Activated CD8-positive, alpha-beta memory T cell treated with anti-CD3 and anti-CD28 coated beads for 4 hours (primary cell): ENCODE measurements at places on chromosomes 3 and 15.

DNA sequence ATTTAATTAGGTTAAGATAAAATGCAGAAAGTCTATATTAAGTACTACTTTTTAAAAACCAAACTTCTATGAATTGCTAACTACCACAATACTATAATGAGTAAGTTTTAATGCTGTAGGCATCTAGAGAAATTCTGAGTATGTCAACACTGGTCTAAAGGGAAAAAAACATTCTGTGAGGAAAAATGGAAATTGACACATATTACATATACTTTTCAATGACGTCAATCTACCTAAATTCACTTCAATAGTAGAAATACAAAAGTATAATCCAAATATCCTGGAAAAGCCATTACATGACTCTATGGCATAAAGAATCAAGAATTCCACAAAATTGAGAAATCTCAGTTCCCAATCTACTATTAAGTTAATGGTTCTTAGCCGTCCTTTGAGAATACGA lies 2.2 kb downstream of the SECISBP2L start:
- no peak for DNase-seq

DNA sequence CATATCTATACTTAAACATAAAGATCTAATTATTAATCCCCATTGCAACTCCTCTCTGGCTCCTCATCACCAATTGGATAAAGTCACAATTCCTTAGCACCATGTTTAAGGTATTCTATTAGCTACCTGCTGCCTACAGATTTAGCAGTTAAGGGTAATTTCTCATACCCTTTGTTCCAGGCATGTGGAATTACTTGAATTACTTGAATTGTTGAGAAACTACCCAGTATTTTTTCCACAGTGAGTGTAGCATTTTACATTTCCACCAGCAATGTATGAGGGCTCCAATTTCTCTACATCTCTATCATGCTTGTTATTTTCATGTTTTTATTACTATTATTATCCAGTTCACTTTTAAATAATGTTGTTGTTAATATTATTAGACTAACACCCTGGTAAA lies 86.4 kb downstream of the P2RY1 start:
- DNase-seq, result no peak

GRCh38 chr3:125317761-125318160 lies 57.4 kb downstream of the ZNF148 start:
- DNase-seq, result no peak

GRCh38 chr3:48656061-48656840 lies 6.4 kb downstream of the CELSR3 start:
- DNase-seq, result peak; percentile 80

GRCh38 chr15:29066310-29066709 lies 180.5 kb downstream of the APBA2 start:
- no peak for DNase-seq

- no peak for DNase-seq
These were observed 90.5 kb downstream of the AQP9 start for GRCh38 chr15:58228718-58229117.

GRCh38 chr15:51129535-51130188 lies 35.0 kb upstream of the TNFAIP8L3 start:
- DNase-seq, result no peak

DNA sequence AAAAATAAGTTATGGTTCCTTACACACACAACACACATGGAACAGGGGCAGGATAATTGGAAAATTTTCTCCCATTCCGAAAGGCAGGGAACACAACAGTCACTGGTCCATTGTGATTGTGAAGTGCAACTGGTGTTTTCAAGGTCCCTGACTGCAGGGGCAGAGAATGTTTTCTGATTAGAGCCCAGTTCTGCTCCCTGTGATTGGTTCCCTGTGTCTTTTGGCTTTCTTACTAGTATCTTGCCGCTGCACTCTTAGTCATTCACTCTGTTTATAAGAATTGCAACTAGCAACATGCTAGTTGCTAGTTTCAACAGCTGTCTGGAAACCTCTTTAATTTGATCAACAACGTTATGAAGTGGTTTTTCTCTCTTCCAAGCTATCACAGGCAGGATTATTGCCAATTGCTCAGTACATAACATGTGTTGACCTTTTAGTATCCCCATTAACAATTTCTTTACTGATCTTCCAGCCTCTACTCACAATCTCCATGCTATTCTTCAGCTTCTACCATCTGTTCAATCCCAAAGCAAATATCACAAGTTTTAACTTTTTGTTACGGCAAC lies 177.5 kb downstream of the EPHA6 start:
- no peak for DNase-seq

DNA sequence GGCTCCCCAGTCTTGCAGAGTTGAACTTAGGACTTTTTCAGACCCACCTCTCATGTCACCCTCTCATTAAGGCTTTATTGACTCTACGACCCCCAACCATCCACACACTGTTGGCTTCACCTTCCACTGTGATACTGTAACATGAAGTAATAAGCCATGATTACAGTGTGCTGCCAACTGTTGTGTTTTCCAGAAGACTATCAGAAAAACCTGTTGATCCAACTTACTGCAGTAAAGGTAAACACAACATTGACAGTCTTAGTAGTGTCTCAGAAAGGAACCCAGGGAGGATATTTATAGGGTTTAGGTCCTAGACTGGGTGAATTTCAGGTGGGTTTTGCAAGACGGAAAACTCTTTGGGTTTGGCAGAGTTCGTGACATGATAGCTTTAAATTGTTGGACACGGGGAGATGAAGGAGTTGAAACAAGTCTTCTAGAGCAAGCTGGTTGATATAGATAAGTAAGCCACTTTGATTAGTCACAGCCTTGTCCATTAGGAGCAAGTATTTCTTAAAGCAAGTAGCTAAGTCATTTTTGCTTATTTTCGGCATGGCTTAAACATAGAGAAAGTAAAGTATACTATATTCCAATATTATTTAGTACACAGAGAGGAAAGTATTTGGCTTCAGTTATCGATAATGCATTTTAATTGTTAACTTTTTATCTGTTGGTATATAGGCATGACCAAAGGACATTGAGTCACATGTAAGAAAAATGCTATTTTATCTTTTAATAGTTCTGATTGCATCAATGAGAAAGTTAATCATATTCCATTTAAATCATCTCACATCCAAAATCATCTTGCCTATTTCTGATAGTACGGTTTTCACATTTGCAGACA lies 2.4 kb upstream of the COL6A5 start:
- no peak for DNase-seq

- DNase-seq, result no peak
These were observed 164.4 kb downstream of the OPA1 start for GRCh38 chr3:193757457-193757856.

DNA sequence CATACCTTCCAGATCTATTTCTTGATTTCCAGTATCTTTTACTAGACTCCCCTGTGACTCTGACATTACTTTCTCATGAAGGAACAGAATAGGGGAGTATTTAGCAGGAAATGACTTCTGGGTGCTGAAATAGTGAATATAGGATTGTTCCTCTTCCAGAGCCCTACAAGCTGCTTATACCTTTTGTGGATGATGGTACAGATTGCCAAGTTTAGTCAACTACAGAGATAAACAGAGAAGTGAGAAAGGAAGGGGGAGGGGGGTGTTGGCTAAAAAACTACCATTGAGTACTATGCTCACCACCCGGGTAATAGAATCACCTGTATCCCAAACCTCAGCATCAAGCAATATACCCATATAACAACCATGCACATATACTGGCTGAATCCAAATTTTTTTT lies 298.3 kb upstream of the GPR149 start:
- DNase-seq, result no peak

GRCh38 chr3:71723452-71724170 lies 1.6 kb downstream of the EIF4E3 start:
- no peak for DNase-seq

- no peak for DNase-seq
These were observed 34.8 kb downstream of the KLF15 start for GRCh38 chr3:126322181-126322967.

- no peak for DNase-seq
These were observed 5.6 kb downstream of the MYO1E start for GRCh38 chr15:59367022-59367451.

GRCh38 chr3:14512281-14512941 lies 27.7 kb downstream of the GRIP2 start:
- DNase-seq, result no peak

GRCh38 chr3:107128946-107129345 lies 248.3 kb upstream of the CCDC54 start:
- no peak for DNase-seq

DNA sequence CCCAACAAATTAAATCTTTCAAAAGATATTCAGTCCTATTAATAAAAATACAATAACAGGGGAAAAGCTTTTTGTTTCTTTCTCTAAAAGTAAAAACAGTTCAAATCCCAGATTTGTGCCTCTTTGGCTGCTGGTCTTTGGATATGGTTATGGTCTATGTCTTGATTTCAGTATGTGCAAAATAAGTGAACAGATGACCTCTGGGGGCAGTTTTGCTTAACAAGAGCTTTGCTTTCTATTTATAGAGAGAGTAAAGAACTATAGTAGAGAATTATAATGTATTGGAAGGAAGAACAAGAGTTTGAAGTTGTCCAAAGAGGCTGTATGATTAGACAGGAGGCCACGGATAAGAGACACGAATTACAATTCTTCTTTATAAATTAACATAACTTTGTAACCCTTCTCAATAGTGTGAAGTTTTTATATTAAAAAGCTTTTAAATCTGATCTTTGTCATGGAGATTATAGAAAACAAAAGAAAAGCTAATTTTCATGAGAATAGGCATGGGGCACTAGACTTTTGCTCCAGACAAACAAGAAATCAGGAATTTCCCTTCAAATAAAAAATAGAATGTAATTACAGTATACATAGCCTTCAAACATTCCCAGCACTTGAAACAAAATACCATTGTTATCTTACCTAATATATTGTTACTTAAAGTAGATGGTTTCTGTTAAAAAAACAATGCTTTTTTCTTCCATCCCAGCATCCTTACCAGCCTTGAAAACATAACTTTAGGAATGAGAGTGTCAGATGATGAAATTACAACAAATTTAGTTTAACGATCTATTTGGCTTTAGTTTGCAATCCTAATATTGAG lies 432.7 kb upstream of the ARHGEF26 start:
- DNase-seq, result no peak

DNA sequence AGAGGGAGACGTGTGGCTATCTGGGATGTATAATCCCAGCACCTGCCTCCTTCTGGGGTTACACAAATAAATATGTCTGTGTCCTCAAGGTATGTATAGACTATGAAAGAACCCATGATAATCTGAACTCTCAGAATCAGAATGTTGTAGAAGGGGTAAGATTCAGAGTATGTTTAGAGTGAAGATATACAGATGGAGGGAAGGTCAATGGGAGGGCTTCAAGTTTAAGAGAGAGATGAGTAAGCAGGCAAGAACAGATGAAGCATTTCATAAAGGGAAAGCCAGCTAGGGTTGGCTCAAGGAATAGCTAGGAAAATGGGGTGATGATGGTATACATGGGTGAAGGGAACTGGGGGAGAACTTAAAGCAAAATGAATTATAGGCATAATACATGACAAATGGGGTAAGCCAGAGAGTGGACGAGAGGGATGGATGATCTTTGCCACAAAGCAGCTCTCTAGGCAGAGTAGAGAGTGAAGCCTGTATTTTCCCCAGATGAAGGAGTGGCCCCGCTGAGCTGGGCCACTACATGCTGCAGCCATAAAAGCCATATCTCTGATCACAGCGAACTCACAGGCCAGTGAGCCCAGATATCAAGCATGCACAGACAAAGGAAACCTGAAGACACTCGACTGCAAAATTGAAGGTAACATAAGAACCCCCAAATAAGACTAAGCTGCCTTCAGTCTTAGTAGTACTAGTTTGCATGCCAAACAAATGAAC lies 15.9 kb upstream of the ZBTB38 start:
- no peak for DNase-seq

DNA sequence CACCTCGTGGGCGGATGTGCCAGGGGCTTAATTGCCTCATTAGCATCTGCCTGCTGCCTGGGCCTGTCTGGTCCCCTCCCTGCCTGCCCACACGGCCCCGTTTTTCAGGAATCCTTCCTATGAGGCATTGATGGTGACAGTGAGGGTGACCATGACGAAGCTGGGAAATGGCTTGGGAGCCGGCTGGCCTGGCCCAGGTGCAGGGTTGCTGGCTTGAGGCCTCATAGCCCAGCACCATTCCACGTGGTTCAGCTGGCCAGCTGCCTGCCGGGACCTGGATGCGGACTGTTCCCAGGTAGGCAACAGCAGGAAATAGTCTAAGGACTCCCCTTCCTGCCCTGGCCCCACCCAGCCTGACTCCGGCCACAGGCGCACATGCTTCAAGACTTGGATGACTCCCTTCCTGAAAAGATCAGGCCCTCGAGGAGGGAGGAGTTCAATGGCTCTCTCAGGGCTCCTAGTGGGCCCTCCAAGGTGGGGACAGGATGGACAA lies 8.9 kb upstream of the DUSP7 start:
- no peak for DNase-seq

DNA sequence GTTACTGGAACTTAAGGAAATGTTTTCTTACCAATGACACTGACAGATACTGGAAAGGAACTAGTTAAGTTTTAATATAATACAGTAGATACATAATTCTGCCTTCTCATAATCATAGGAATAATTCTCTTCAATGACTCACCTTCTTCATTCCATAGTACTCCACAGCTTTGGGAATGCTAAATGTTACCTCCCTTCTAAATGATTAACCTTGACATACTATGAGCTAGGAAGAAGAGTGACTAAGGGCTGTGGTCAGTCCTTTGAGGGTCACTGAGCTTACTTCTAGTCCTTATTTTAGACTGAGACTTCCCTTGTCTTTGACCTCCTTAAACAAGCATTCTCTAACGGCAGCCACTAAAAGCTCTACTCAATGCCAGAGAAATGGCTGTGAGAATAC lies 69.6 kb upstream of the PPIB start:
- DNase-seq, result no peak
